Hematopoietic multipotent progenitor cell (in vitro differentiated cells): ENCODE measurements at places on chromosomes 2 and 18.

GRCh38 chr18:62982600-62983251, 267.4 kb downstream of the PHLPP1 start:
- peak; percentile 64 for DNase-seq

- DNase-seq: no peak
Measured at GRCh38 chr2:19114126-19114525, 244.3 kb downstream of the OSR1 start.

DNA sequence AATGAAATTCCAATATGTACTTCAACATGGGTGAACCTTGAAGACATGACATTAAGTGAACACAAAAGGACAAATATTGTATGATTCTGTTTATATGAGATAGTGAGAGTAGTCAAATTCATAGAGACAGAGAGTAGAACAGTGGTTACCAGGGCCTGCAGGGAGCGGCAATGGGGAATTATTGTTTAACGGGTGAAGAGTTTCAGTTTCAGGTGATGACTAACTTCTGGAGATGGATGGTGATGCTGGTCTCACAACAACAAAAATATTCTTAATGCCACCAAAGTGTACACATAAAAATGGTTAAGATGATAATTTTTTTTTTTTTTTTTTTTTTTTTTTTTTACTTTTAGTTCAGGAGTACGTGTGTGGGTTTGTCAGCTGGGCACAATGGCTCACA, 109.4 kb upstream of the TMEM200C start:
- no peak for DNase-seq

GRCh38 chr2:62704654-62705006, 883 bp upstream of the EHBP1 start:
- no peak for DNase-seq

GRCh38 chr2:207394203-207394781, 135.5 kb upstream of the CREB1 start:
- no peak for DNase-seq

DNA sequence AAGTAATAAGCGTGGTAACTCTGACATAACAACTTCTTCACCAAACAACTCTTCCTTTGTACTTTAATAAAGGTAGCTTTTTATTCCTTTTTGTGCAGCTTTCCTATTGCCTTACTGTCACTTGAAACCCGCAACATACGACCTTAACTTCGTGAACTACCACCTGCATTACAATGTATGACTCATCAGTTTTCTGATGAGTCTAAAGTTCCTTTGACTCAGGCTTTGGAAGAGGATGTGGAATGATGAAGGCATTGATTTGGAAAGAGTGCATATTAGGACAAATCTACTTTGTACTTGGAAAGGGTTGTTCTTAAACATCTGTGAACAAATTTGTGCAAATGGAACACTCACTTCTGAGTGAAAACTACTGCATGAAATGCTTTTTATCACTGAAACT, 1012.1 kb downstream of the TMEM182 start:
- DNase-seq: no peak

DNA sequence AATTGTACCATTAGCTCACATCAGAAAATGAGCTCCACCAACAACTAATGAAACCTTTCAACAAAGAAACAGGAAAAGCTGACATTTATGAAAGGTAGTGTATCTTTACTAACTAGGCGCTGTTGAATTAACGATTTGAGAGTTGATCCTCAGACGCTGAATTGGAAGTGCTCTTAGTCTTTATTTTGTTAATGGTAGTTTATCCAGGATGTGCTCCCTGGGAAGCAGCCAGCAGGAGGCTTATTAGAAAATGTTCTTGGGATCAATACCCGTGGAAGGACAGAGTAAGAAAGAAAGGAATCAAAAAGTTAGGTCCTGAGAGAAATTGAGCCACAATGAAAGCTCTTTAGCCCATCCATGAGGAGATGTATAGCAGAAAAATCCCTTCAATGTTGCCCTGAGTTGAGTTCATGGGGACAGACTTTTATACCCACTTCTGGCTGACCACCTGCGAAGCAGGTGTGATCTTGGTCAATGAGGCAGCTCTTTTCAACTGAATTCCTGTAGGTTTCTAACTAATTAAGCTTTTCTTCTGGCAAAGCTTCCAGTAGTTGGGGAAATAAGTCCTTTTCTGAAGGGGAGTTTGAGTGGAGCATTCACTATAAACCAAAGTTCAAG, 492.6 kb upstream of the REG3G start:
- DNase-seq: no peak
